ENCODE measurements at places on chromosomes 3 and 15.

DNA sequence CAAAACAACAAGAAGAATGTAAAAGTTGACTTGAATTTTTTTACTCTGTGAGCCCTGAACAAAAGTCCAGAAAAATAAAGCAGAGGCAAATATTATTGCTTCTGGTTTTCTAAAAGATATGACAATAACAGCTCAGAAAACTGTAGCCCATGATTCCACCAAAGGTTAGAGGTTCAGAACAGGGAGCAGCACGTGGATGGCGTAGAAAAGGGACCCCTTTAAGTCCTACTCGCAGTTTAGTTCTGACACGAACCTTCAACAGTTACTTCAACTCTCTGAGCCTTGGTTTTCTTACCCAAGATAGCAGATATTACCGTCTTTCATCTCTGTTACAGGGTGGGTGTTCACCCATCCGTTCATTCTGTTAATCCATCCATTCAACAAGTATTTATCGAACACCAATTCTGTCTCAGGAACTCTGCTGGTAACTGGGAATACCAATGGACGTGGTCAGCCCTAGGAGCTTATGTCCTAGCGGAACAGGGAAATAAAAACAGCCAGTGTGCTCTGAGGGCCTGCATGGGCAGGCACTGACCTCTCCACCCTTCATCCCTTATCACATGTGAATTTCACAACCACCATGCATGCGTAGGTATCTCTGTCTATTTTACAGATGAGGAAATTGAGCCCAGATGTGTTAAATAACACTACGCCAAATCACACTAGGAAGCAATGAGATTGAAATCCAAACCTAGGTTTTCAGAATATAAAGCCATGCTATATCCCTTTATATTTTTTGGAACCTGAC lies 274.2 kb upstream of the ICE2 start:
- DNase-seq, result no peak

DNA sequence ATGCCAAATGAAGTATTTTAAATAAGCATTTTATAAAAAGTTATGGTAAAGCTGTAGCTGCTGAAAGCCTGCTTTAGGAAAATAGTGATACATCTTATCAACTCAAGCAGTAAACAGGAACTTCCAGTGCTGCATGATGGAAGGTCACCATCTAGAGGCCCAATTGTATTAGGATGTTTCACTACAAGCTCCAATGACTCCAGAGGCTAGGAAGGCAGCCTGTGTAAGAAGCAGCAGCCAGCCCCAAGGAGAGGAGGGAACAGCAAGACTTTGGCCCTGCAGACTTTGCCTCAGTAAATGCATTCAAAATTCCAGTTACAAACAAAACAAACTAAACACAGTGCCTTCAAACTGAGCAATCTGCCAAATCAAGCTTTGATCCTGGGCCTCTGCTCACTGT lies 32.1 kb downstream of the ILDR1 start:
- no peak for DNase-seq

GRCh38 chr3:194584866-194585265 lies 48.4 kb downstream of the TMEM44 start:
- no peak for DNase-seq

GRCh38 chr15:85037641-85038040 lies 56.0 kb downstream of the PDE8A start:
- no peak for DNase-seq

GRCh38 chr3:173744479-173744878 lies 346.9 kb downstream of the NLGN1 start:
- no peak for DNase-seq

GRCh38 chr15:96052572-96053030 lies 277.9 kb upstream of the NR2F2 start:
- DNase-seq, result no peak

DNA sequence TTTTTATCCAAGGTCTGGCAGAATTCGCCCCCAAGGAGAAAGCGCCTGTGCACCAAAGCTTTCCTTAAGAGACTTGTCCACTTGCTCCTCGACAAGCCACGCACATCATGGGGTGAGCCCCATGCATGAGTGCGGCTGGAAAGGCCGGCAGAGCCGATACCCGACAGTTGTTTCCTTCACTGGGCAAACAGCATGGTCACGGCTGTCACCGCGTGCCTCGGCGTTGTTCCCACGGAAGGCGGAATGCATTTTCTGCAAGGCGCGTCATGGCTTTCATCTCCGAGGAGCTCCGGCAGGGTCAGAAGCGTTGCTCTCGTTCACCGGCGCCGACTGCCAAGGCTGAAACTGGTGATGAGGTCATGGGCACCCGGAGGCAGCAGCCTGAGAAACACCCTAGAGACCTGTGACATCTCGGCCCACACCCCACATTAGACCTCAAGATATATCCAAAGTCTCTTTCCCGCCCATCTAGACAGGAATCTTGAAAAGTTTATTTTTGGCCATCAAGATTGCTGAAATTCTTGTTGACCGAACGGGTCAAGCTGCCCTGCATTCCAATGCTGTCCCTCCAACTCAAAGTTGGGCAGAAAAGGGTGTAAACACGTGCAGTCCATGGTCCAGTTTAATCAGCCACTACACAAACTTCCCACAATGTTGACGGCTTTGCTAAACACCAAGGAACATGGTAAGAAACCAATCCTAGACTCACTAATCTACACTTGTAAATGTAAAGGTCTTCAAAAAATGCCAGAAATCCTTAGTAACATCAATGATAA lies 604 bp upstream of the TJP1 start:
- DNase-seq, result no peak

GRCh38 chr3:54053211-54053610 lies 69.1 kb upstream of the CACNA2D3 start:
- no peak for DNase-seq

DNA sequence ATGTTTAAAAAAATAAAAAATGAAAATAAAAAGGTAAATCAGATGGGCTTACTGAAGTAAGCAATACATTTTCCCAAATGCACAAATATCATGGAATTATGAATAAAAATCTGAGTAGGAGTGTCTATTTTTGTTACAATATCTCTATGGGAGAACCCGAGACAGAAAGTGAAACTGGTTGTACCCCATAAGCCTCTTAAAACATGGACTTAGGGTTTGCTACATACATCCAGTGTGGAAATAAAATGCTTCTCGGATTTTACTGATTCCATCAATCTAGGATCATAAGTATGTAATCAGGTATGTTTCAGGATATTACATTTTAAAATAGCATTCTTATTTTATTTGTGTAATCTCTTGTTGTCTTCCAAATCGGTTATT lies 177.8 kb upstream of the CDIN1 start:
- DNase-seq, result no peak
